ENCODE measurements at places on chromosomes 7 and 10.

GRCh38 chr7:23600236-23600635 lies 3.1 kb downstream of the CCDC126 start:
- no peak for DNase-seq

GRCh38 chr7:108824840-108825580 lies 255.3 kb downstream of the DNAJB9 start:
- DNase-seq = no peak

- no peak for DNase-seq
Measured at GRCh38 chr7:110591341-110591740, 499.6 kb upstream of the LRRN3 start.

DNA sequence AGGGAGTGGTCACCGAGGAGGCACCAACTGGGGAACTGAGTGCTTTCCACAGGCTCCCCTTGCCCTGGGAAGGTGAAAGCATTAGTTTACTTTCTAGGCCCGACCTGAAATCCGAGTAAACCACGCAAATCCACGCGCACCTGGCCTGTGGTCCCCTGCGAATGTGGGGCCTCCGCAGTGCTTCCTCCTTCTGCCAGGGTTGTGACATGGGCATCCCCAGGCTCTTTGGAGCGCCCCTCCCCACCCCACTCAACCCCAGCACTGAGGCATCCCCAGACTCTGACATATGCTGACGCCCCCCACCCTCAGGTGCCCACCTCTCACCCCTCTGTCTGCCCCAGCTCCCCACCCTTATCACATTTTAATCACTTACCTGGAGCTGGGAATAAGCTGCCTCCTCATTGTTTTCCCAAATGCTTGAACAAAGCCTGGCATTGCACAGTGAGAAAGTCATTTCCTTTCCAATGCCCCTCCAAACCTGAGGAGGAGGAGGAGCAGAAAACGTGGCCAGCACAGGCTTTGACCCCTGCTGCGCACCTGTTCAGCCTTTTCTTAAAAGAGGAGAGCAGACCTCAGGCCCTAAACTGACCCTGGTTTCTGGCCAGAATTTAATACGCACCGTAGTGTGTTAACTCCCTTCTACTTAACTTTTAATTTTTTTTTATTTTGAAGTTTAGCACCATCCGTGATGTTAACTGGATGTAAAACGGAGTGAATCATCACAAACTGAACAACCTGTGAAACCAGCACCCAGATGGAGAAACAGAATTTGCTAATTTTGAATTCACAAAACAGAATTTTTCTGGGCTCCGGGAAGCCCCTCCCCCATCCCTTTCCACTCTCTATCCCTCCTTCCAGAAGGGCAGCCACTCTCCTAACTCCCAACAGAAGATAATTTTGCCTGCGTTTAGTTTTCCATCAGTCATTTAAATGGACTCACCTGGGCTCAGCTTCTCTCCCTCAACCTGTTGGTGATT lies 129.4 kb downstream of the WDR11 start:
- DNase-seq = no peak

- DNase-seq = no peak
Measured at GRCh38 chr10:47047577-47048525, 136.6 kb downstream of the PTPN20 start.

DNA sequence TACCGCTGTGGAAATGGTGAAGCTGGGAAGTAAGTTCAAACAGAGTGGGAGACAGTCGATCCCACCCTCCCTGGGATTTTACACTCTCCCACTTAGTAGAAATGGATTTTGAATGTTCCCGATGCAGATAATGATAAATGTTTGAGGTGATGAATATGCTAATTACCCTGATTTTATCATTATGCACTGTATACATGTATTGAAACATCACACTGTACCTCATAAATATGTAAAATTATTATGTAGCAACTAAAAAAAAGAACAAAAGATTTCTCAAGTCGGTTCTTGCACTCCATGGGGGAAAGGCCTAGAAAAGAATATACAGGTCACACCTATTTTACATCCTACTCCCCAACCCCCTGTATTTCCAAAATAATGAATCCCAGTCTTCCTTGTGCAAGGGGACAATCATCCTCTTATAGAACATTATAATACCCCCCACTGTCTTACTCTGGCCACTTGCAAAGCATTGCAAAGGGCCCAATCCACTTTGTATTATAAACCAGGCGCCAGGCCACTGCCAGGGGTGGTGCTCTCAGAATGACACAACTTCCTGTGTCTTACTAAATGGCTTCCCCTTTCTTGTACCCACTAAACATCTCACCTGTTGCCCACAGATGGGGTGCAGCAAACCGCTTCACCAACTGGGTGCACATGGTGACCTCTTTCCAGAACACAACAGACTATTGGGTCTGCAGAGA lies 20.6 kb upstream of the OR2AE1 start:
- no peak for DNase-seq

DNA sequence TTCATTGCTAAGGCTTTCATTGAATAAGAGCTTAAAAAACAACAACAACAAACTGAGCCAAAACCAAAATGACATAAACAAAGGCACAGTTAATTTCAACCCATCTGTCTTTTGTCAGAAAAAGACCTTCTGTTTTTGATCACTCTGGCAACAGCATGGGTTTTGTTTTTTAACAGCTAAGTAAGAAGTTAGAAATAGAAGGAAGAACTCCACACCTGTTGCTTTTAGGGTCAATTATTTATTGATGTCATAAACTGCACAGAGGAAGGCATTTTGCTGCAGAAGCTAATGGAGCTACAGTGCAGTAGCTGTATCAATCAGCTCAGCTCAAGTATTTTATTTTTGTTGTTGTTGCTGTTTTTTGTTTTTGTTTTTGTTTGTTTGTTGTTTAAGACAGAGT lies 16.3 kb upstream of the GJD4 start:
- DNase-seq = no peak

GRCh38 chr7:112188257-112188656 lies 17.9 kb downstream of the DOCK4 start:
- no peak for DNase-seq

- no peak for DNase-seq
Measured at GRCh38 chr10:112811741-112812551, 138.1 kb upstream of the TCF7L2 start.

GRCh38 chr10:17213646-17214349 lies 12.3 kb upstream of the TRDMT1 start:
- no peak for DNase-seq

DNA sequence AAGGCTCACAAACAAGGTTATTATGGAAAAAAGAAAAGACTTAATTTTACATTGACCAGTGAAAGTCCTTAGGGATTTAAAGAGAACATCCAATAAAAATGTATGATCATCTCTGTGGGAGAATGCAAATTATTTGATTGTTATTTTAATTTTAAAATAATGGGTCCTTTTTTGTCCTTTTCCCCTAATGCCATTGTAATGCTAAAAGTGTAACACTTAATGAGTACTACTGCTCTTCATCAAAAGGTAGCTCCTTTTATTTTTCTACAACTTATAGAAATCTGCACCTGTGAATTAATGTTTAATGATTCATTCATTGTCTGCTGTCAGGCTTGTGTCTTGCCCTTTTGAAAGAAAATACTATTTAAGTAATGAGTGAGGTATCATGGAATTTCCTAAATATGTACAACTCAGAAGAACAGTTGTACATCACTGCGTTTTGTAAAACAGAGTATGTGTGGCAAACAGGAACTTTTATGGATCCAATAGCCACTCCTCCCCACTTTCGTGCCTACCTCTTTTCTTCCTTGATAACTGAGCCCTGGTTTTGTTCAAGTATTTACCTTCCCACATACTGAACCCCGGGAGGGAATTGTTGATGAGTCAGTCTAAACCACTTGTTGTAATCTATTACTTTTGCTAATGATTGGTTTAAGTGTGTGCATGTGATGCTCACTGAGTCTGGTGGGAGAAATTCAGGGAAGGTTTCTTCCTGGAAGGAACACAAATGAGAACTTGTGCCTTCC lies 19.9 kb upstream of the TRUB1 start:
- DNase-seq = no peak

DNA sequence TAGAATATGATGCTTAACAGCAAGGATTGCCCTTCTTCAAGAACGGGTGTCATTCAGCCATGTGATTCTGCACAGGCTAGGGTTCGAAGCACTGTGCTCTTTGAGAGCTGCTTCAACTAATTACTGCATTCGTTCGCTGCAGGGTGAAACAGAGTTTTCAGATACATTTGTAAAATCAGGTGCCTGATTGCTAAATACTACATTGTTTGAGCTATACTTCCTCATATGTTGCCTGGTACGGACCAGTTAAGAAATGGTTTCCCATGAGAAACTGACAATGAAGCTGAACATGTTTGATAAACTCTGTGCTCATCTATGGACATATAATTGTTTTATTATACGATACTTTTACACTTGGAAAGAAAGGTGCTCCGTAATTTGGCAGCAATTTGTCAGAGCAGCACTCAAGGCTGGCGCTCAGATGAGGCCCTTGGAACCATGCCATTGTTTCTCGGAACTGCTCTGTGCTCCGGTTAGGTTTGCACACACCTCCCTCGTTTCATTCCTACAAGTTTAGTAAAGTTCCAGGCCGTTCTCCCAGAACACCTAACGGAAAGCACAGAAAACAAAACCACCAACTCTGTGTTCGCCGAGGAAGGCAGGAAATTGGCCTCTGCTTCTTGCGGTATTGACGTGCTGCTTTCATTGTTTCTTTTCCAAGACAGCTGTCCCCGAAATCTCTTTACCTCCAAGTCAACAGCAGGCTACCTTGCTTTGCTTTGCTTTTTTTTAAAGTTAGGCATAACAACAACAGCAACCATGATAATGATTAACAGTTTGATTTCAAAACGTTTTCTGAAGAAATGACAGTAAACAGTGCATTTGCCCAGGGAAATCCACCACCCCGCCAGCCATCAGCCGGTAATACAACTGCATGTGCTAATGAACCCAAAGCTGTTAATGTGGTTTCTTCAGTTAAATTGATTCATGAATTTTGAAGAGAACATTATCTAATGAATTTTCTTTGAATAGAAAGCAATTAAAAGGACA lies 206.9 kb downstream of the EBF3 start:
- no peak for DNase-seq

- DNase-seq = no peak
Measured at GRCh38 chr10:21207852-21208646, 310.9 kb upstream of the NEBL start.

DNA sequence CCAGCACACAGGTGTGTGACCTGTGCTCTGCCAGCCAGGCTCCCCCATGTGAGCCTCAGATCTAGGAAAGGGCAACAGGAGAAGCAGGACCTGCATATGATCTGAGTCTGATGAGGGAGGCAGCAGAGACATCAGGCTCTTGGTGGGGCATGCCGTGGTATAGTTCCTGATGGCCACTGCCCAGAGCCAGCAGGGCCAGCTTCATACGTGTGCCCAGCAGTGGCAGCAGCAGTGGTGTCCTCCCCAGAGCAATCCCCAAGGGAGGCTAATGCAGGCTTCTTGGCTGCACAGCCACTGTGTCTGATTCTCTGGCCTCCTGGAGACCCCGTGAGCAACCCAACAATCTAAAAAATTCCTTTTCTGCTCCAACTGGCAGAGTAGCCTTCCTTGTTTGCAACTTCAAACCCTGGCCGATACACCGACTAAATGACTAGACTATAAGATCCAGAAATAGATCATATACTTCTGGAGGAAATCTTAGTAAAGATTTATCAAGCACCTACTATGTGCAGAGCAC lies 230.6 kb upstream of the ZMIZ1 start:
- DNase-seq = no peak

DNA sequence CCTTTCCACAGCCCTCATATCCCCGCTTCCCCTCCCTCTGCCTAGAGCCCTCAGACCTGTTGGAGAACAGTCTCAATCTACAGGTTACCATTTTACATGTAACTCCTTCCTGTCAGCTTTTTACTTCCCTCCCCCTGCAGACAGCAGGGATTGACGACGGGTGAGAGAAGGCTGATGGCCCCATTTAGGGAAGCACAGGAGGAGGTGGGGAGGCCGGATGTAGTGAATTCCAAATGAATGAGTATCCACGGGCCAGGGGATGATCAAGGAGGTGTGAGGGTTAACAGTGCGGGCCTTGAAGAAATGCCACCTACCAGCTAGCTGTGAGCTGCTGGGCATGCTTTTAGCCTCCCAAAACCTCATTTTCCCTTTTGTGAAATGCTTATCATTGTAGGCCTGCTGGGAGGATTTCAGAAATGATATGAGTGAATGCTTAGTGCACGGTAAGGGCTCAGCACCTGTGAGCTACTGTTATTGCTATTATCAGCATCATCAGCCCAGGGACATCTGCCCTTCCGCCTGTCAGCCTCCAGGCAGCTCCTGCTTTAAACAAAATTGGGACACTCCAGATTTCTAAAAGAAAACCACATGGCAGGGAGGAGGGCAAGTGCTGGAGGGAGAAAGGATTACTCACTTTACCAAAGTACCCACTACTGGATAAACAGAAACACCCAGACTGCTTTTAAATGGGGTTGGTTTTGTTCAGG lies 6.5 kb upstream of the NANOS1 start:
- no peak for DNase-seq

DNA sequence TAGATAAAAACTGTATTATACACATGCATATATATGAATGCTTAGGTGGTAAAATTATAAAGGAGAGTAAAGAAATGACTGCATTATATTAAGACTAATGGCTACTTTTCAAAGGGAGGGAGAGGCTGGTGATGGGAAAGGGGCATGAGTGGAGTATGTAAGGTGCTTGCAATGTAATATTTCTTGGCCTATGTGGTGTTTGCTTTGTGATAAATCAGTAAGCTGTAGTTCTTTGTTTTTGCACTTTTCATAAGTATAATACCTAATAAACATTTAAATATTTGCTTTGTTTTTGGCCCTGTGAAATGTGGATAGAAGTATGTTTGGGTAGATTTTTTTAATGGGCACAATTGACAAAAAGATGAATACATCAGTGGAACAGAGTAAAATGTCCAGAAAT lies 25.9 kb downstream of the AGBL3 start:
- DNase-seq = no peak

- DNase-seq = no peak
Measured at GRCh38 chr10:30861221-30861620, 170.4 kb downstream of the ZNF438 start.

DNA sequence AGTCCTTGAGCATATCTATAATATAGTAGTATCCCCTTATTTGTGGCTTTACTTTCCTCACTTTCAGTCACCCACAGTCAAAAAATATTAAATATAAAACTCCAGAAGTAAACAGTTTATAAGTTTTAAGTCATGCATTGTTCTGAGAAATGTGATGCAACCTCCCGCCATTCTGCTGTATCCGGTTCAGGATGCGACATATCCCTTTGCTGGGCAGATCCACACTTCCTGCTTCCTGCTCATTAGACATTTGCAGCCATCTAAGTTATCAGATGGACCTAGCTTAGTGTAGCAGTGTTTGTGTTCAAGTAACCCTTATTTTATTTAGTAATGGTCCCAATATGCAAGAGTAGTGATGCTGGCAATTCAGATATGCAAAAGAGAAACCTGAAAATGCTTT lies 38.9 kb upstream of the BMS1 start:
- no peak for DNase-seq

- DNase-seq = no peak
Measured at GRCh38 chr10:66786709-66787108, 139.1 kb upstream of the LRRTM3 start.

GRCh38 chr7:46385662-46386309 lies 464.7 kb upstream of the IGFBP3 start:
- DNase-seq = no peak

DNA sequence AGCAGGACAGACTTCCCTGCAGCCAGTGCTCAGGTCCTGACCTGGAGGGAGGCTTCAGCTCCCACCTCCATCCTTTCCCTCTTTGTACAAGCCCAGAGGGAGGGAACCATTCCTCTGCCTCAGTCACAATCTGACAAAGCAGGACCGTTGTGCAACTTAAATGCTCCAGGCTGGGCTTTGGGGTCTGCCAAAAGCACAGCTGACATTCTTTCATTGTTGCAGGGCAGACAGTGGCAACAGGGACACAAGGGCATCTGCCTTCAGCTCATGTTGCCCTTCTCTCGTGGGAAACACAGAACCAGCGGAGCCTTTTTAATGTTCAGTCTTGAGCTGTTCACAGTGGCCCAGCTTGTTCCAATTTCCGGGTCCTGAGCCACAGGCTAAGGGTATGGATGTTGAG lies 155.7 kb upstream of the TNS3 start:
- no peak for DNase-seq

Measured in NCI-H1092 (cell line).